ENCODE measurements at places on chromosomes 12 and 14. TPM values are rescaled to one million over a fixed set of nuclear protein-coding genes. Genes with fewer than 3 reads are reported as not detected.

Gene CLEC9A
- not detected for total RNA-seq

Gene CAPS2
- 0.89 TPM for total RNA-seq

Gene NTS
- total RNA-seq, result not detected

Gene KRT71
- not detected for total RNA-seq

Gene SYCP3
- not detected for total RNA-seq

Gene BDKRB1
- 0.17 TPM for total RNA-seq

Gene SLC7A7
- 10.0 TPM for total RNA-seq

Gene REP15
- total RNA-seq, result 1.3 TPM

Gene KCNC2
- total RNA-seq, result not detected

Gene BATF
- not detected for total RNA-seq

Gene SERPINA9
- total RNA-seq, result not detected

Gene ITGB7
- total RNA-seq, result 0.75 TPM

Gene RNU4-1
- total RNA-seq, result not detected

GRCh38 chr12:51852404-51853137 is 4.1 kb upstream of the FIGNL2 start:
- DNase-seq, result no peak

DNA sequence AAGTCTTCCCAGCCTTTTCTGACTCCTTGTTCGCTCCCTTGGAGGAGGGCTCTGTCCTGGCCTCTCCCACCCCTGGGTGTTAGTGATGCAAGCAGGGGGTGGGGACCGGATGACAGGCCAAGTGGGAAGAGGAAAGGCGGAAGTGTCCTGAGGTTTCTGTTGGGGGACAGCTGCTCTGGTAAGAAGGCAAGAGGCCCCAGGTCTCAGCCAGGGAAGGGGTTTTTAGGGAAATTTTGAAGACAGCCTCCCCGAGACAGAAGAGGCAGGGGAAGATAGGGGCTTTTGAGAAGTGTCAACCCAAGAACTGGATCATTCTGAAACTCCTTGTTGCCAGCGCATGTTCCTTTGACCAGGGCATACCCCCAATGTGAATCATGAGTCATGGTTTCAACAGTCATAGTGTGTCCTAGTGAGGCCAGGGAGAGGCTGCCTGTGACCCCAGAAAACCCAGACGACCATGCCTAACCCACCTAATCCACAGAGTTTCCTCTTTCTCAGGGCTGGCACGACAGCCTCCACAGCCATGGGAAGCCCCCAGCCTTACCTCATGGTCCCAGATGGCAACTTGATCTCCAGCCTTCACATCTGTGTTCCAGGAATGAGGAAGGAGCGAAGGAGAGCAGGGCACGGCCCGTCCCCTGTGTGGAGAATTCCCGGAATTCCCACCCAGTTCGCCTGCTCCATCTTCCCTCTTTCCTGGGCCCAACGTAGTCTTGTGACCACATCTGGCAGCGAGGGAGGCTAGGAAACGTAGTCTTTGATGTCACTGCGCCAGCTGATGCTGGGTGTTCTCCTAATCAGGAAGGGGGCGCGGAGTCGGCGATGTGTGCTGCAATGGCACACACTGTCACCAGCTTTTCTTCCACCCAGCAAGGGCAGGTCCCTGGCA is 4.9 kb upstream of the GPR132 start:
- no peak for DNase-seq

DNA sequence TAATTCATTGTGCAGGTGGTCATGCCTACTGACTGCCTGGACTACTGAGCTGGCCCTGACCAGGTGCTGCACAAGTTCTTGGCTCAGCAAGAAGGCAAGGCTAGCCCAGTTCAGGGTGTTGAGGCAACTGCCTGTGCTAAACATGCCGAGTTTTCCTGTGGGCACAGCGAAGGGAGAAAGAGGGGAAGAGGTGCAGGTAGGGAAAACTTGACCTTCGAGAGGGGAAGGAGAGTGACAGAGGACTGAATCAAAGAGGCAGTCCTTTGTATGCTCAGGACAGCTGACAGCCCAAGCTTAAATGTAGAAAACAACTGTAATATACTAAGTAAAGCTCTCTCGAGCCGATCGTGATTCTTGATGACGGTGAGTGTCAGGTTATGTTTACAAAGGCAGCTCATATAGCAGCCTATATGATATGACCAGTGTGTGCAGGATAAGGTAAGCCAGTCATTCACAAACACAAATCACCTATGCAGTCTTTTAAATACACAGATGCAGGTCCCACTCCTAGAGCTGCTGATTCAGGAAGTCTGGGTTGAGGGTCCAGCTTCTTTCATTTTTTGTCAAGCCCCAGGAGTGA is 2.6 kb downstream of the IRAK3 start:
- DNase-seq, result no peak

DNA sequence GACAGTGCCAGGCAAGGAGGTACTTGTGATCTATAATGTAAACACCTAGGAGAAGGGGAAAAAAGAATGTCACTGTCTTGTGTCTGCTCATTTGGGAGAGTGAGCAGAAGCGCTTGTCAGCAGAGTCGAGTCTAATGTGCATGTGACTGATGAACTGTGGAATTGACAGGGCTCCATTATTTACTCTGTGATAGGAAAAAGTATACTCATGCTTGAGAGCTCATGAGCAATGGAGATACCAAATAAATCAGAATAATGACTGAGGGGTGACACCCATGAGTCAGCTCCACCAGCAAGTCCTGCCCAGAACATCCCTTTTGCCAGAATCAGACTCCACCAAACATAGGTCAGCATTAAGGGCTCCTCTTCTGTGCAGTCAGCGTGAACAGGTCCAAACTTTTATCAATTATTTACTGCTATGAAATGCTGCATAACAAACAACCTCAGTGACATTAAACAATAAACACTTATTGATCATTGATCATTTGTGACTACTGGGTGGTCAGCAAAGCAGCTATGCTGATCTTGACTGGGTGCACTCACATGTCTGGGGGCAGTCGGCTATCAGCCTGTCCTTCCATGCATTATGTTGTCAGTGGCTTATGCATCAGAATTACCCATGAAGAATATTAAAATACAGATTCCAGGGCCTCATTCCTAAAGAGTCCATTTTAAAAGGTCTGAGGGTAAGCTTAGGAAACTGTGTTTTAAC is 29.2 kb upstream of the WSCD2 start:
- no peak for DNase-seq

DNA sequence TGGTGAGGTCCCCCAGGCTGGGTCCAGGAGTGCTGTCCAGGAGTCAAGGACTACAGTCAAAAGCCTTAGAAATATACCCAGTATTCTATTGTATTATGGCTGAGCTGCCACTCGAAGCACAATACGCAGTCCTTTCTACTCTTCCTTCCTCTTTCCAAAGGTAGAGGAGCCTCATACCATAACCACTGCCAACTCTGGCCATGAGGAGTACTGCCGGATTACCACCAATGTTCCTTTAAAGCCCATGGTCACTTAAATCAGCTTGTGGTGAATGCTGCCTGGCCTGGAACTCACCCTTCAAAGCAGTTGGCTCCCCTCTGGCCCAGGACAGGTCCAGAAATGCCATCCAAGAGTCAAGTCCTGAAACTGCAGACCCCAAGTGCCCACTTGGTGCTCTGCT is 425.4 kb downstream of the SLC16A7 start:
- DNase-seq, result no peak

DNA sequence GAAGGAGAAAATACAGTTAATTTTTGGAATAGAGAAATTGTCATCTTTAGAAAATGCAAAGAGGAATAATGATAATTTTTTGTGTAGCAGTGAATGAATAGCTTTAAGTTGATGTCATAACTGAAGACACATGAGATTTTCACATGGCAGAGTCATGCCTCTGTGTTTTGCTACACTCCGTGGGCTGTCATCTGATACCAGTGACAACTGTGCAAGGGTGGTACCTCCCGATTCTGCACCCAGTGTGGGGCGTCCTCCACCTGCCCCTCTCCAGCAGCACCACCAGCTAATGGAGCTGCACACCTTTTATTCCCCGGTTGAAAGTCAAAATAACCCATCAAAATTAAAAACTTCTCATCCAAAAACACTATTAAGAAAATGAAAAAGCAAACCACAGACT is 47.2 kb downstream of the ANKRD9 start:
- DNase-seq, result no peak

- DNase-seq, result no peak
These were observed 338.7 kb downstream of the ACSS3 start for GRCh38 chr12:81416571-81416970.

DNA sequence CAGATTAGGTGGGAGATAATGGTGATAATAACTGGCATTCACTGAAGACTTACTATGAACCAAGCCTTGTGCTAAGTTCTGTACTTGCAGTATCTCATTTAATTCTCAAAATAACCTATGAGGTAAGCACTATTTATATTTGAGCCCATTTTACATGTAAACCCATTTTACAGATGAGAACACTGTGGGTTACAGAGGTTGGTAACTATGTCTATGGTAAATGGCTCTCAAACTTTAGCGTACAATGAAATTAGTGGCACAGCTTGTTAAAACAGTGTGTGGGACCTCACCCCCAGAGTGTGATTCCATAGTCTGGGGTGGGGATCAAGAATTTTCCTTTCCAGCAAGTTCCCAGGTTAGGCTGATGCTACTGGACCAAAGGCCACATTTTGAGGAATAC is 22.2 kb upstream of the JPH4 start:
- no peak for DNase-seq

DNA sequence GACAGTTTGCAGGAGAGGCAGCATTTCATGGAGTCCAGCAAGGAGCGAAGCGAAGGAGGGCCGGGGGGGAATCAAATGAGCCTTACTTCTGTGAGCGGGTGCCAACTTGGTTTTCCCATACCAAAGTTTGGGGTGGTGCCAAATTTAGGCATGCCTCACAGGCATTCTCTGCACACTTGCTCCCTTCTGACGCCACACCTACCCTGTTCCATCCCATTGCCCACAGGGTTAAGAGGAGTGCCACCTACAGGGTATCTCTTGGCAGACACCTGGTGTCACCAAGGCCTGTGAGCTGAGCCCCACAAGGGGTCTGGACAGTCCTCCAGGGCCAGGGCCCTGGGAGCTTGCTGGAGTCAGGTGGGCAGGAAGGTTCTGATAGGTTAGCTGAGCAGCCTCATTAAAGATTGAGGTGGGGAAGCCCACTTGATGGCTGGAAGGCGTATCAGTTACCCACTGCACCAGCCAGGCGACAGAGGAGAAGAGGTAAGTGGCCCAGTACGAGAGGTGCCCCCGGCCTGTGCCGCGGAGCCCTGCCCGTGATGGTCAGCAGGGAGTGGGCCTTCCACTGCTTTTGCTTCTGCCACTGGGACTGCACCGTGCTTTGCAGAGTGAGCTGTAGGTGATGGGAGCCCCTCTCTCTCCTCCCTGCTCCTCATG is 45.2 kb downstream of the DEGS2 start:
- no peak for DNase-seq

DNA sequence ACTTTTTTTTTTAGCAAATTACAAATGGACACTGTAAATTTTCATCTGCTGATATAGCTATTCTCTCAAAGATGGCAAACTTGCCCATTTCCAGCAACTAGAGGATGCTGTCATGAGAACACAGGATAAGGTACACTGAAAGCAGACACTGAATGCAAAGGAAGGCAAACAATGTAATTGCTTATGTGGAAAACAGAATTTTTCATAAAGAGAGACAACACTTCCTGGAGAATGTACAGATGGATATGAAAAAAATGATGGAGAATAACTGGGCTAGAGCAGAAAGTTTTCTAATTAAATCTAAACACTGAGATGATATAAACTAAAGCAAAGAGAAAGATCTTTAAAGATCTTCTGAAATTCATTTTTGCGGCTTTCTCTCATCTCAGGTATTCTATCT is 581 bp downstream of the CD69 start:
- no peak for DNase-seq

- no peak for DNase-seq
These were observed 344.5 kb downstream of the ZFP36L1 start for GRCh38 chr14:68448252-68448902.

GRCh38 chr14:37143475-37143874 is 28.9 kb downstream of the SLC25A21 start:
- no peak for DNase-seq

GRCh38 chr14:65495196-65495595 is 82.7 kb downstream of the FUT8 start:
- no peak for DNase-seq

DNA sequence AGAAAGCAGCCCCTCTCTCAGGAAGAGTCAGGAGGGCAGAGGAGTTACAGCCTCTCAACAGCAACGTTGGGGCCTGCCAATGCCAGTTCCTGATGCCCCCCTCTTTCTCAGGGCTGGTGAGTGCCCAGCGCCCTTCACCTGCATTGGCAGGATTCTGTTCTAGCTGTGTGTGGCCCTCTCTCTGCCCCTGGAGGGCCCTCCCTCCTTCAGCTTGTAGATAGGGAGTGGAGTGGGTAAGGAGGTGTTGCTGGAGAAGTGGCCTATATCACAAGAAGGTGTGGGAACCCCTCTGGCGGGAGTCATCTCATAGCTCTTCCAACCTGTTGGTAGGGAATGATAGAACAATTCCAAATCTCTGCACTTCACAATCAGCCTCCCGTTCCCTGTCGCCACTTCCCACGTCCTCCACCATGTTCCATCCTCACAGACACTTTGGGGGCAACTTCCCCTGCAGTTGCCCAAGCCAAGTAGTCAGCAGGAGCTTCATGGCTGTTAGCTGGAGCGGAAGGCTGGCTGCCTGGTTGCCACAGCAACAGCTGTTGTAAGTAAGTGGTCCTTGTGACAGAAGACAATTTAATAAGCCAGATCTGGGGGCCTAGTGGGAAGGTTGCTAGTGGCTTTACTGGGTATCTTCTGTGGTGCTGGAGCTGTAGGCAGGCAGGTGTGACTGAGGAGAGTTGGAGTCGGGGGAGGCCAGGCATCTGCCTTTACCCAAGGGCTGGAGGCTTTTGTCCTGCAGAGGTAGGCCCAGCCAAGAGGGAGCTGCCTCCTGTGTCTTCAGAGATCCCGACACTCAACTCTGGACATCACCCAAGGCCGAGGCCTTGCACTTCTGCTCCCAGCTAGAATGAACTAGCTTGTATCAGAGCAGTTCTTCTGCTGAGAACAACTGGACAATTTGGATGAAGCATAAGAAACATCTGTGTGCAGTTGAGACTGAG is 38.4 kb downstream of the GALNT16 start:
- no peak for DNase-seq

- DNase-seq, result no peak
These were observed 206.2 kb downstream of the NAV3 start for GRCh38 chr12:78036874-78037273.

GRCh38 chr12:67989184-67989920 is at the start of gene IFNG-AS1:
Gene IFNG-AS1 (plus strand): TSS chr12:67989447.
- no peak for DNase-seq

GRCh38 chr12:95460105-95460504 is 13.8 kb upstream of the METAP2 start:
- DNase-seq, result no peak

DNA sequence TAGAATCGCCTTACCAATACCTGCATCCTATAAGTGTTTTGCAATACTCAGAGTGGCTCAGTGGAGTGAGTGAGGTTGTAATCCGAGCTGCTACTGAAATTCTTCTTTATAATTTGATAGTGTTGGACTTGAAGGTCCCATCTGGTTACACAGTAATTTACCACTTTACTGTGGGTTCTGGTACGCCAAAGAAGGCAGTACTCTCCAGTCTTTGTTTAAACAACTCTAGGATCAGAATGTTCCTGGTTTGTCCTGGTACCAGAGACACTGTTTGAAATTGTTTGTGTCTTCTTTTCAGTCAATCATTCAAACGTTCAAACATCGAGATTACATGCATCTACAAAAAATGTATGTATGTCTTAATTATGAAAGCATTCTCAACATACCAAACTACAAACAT is 51.3 kb upstream of the AMN1 start:
- no peak for DNase-seq

GRCh38 chr12:30533558-30534265 is 162.0 kb downstream of the IPO8 start:
- DNase-seq, result no peak

GRCh38 chr12:12070674-12071656 is at the start of gene BCL2L14:
Gene BCL2L14 (plus strand): TSS chr12:12070939. CDS start chr12:12079306, 8,367 bp downstream.
- DNase-seq, result no peak

GRCh38 chr12:56758728-56759262 is 4.3 kb upstream of the HSD17B6 start:
- DNase-seq, result no peak

All from kidney epithelial cell (primary cell).